Fibroblast of mammary gland (primary cell): ENCODE measurements at places on chromosomes 7 and 10.

DNA sequence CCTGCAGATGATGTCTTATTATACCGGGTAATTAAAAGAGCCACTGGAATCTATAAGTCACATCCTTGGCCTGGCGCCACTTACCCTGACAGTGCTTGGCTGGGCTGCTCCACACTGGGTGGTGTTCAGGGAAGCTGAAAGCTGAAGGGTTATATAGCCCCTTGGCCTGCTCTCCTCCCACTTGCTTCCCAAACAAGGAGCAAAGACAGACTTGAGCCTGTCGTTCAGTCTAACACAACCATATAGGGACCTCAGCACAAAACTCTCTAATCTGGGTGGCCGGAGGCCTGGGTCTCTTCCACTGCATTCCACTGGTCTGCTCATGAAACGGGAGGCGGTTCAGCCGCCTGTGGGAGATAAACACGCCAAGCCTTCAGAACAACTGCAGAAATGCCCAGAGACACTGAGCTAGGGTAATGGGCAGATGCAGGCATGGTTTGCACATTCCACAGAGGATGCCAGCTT, at the start of gene ACTA2:
ACTA2 (minus strand) TSS at position 127 of the 465 bp plus-strand sequence. CDS start 3,843 bp downstream, outside the sequence.
- DNase-seq, result peak; percentile 70

DNA sequence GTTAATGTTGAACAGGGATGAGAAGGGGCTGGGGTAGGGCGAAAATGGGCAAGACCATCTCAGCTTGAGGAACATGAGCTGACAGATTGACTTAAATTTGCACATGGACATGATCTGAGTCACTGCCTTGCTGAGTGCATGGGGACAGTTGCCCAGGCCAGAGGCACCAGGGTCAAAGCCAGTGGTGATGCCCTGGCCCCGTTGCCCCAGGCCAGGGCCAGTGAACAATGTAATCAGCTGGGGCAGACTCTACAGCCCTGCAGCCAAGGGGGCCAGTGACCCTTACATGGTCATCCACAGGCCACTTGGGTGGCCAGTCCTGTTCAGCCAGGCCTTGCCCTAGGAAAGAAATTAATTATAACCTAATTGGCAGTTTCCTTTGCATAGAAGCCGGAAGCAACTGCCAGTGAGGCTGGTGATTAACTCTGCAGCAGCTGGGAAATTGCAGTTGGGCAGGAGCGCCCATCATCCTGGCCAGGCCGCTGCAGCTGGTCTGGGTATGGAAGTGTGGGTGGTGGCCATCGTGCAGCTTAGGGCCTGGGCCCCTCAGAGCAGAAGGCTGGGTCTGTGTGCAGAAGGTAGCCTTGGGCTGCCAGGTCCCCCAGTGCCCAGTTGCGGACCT, 9.6 kb downstream of the RET start:
- no peak for DNase-seq

GRCh38 chr7:103680161-103681144, 234.4 kb upstream of the SLC26A5 start:
- peak; percentile 34 for DNase-seq

DNA sequence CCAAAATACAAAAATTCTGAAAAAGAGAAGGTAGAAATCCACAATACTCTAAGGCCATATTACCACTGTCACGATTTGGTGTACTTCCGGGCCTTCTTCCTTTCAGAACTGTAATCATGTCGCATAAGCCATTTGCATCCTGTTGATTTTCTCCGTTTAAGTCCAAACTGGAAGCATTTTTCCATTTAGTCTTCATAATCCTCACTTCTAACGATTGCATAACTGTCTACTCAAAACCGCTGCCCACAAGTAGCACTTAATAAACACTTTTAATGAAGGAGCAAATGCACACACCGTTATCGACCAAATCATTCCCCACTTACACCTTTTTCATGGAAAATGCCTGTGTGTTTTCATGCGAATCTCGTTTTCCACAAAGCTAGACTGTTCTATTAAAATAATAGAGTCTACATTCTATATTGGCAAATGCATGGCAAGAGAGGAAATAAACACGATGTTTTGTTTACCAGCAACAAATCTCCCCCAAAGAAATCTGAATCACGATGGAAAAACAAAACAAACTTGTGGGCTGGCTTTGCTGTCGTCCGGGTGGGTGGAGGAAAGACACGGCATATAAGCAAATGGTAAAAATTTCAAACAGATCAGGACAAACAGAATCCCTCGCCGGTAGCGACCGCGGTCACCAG, 1.0 kb downstream of the ATE1 start:
- peak; percentile 24 for DNase-seq

GRCh38 chr10:116669080-116669479, 48.3 kb downstream of the PNLIPRP2 start:
- DNase-seq, result peak; percentile 42

DNA sequence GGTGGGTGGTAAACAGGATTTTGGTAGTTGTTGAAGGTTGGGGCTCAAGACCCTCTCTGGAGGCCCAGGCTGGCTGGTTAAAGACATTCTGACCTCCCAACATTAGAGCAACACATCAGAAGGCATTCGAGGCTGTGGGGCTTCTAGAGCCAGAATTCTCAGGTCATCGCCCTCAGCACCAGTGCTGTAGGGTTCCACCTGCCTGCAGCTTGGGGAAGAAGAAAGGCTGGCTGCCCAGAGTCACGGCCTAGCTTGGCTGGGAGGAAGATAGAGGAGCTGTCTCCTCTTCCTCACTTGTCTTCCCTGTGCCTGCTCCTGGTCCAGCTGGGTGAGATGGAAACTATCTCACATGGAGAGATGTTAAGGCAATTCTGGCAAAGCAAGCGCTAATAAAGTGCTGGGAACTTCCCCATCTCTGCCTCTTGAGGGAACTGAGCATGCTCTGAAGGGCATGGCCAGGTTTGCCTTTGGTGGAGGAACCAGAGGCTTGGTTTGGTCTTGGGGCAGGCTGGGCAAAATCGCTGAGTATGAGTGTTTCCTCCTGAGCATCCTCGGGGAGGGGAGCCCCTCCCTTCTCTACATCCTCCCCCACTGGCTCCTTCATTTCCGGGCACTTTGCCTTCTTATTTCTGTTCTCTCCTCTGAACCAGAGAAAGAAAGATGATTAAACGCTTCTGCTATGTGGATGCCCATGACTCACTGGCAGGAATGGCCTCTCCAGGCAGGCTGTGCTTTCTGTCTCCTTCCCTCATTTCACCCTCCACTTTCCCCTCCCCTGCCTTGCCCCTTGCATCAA, 509.0 kb upstream of the PODXL start:
- DNase-seq, result peak; percentile 96

DNA sequence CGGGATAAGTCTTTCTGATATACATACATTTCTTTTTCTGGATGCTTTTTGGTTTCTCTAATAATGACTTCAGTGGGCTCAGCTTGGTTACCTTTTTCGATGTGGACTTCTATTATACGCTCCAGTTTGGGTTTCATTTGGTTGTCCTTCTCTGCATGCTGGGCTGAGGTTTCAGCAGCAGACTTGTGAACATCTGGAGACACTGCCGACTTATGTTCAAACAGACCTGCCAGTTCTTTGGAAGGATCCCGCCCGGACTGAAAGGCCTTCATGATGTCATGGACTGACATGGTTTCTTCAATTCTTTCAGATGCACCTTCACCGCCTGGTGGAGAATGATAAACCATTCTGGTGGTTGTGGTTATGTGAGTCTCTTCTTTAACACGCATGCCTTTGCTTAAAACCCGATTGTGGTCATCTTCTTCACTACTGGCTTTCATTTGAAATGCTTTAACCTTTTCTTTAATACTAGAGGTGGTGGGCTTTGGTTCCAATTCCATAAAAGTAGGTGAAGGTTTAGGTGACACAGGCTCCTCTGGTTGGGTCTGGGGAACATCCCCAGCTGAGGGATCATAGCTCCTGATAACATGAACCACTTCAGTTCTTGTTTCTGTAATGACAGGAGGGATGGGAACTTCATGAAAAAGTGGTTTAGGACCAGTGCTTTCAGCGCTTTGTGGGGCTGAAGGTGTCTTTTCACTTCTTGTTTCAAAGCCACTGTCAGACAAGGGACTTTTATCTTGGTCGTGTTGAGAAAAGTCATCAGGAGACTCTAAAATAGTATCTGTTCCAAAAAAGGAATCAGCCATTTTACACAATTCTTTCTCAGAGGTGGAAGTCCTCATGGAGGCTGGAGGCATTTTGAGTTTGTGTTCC, 167.7 kb upstream of the CCDC6 start:
- no peak for DNase-seq

DNA sequence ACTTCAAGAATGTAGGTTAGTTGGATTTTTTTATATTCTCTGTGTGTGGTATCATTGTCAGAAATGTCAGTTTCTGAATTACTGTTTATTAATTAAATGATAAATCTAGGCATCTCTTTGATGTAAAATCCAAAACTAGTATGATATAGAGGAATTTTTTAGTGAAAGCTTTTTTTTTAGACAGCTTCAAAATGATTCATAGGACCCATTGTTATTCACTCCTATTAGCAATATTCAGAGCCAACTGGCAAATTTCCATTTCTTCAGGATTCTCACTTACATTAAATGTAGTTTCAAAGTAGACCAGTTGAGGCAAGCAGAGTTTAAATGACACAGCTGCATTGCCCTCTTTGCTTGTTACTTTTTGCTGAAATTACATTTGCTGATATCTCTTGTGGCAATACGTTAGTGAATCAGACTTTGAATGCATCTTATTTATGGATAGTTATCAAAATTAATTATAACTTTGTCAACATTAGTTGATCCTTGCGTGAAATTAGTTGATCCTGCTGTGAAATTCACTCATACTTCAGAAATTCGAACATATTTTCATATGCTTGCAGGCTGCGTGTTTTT, 20.3 kb downstream of the ZNF277 start:
- no peak for DNase-seq

DNA sequence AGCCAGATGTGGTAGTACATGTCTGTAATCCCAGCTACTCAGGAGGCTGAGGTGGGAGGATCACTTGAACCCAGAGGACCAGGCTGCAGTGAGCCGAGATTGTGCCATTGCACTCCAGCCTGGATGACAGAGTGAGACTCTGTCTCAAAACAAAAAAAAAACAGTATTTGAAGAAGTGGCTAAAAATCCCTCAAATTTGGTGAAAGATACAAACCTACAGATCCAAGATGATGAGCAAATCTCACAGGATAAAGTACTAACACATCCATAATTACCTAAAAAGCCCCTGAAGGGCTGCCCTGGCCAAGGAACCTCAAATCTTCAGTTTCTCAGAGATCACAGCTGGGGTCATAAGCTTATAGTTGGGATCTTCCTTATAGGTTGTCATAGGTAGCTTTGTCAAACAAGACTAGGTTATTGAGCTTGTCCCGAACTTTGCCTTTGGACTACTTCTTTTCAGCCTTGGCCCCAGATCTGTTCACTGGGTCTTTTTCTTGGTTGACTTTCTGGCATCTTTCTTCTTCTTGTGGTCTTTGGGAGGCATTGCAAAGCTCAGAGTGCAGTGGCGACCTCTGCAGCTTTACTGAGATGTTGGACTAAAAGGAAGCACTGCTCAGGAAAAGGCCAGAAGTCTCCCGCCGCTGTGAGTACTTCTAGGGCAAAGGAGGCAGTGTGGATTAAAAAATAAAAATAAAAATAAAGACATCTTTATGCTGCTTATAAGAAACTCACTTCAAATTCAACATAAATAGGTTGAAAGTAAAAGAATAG, 28.6 kb upstream of the SAR1A start:
- no peak for DNase-seq

- DNase-seq, result no peak
Observed at GRCh38 chr7:131765575-131765974, 209.1 kb upstream of the PODXL start.

DNA sequence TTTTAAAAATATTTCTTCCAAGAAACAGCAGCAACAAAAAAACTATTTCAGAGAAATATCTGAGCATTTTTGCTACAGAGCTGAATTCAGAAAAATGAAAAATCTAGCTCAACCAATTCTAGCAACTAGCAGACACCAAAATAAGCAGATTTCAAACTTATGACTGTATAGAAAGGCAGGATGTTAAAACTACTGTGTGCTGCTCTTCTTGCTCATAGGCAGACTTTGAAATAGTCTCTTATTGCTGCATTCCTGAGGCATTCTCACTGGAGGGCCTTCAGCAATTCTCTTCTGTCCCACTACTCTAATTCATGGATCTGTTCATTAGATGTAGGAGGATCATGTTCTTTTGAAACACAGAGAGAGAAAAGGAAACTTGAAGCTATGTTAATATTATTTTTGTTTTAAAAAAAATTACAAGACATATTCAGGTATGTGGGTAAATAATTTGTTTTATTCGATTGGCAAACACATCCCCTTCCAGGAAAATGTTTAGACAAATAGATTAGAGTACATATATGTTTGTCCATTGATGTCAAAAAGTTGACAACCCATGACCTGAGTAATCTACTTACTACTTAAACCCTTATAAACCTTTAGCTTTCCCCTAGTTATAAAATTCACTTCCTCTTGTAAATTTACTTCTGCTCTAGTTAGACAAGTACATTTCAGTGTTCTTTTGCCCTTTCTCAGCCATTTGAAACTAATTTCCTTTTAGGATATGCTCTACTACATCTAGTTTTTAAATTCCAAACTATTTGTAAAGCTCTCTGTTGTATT, 428.2 kb upstream of the POT1 start:
- DNase-seq, result no peak

- no peak for DNase-seq
Observed at GRCh38 chr7:26556061-26556881, 264.6 kb downstream of the SNX10 start.

- DNase-seq, result peak; percentile 85
Observed at GRCh38 chr10:112898540-112899390, 51.3 kb upstream of the TCF7L2 start.

- DNase-seq, result no peak
Observed at GRCh38 chr10:27857616-27858015, 112.0 kb upstream of the MKX start.

DNA sequence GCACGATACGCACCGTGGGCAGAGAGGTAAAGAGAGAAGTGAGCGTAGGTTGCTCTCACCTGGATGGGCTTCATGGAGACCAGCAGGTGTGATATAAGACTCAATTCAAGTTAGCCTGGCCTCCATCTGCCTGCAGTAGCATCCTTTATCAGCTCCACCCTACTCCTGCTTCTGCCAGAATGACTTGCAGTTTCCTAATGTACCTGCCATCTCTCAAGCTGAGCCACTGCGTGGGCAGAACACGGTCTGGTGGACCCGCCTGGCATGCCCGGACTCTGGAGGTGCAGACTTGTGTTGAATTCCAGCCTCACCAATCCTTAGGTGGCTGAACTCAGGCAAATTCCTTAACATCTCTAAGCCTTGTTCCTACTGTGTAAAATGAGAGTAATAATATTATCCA, 64.3 kb downstream of the STEAP1B start:
- no peak for DNase-seq

GRCh38 chr10:8006274-8006999, 48.1 kb upstream of the GATA3 start:
- DNase-seq, result no peak

DNA sequence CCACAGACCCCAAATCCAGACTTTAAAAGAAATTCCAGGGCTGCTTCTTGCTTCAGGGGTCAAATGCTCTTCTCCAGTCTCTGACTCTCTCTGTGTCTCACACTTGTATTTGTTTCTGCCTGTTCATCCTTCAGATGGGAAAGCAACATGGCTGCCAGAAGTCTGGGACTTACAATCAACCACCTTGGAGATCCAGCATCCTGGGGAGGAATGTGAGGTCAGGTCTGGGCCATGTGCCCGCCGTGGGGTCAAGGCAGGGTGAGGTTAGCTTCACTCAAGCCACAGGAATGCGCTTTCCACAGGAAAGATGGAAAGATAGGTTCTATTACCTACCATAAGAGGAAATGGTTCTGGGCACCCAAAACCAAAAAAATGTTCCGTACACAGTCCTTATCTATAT, 34.3 kb upstream of the NPVF start:
- DNase-seq, result no peak

- peak; percentile 57 for DNase-seq
Observed at GRCh38 chr10:97229322-97230015, 43.7 kb upstream of the SLIT1 start.

- DNase-seq, result no peak
Observed at GRCh38 chr10:124821520-124821919, 19.9 kb downstream of the ABRAXAS2 start.

GRCh38 chr7:148277042-148277660, 313.4 kb upstream of the C7orf33 start:
- DNase-seq, result no peak
